ENCODE measurements at places on chromosomes 5 and 9.

GRCh38 chr9:129028192-129028966 is at the start of gene SH3GLB2:
Gene SH3GLB2 (minus strand): TSS chr9:129028331. CDS start chr9:129028154, 177 bp downstream.
- DNase-seq = peak; percentile 89

DNA sequence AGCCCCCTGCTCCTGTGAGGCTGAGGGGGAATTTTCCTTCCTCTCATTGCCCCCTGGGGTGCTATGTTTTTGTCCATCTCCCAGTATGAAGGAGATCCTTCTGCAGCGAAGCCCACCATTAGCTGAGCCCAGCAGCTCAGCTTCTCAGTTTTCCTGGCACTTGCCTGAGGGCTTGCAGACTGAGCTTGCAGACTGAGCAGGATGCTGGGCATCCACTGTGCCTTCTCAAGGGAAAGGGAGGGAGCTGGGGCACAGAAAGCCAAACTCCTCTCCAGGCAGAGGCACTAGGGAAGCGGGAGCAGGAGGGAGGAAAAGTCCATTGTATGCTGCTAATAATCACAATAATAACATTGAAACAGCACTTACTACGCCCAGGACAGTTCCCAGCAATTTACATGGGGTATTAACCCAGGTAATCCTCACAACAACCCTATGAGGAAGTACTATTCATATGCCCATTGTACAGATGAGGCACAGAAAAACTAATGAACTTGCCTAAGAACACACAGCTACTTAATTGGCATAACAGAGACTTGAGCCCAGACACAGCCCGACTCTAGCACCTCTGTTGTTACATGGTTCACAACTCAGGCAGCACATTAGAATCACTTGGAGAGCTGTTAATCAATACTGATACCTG is 86.9 kb upstream of the SSBP2 start:
- no peak for DNase-seq

- no peak for DNase-seq
Observed at GRCh38 chr5:98455665-98456064, 317.8 kb upstream of the RGMB start.

DNA sequence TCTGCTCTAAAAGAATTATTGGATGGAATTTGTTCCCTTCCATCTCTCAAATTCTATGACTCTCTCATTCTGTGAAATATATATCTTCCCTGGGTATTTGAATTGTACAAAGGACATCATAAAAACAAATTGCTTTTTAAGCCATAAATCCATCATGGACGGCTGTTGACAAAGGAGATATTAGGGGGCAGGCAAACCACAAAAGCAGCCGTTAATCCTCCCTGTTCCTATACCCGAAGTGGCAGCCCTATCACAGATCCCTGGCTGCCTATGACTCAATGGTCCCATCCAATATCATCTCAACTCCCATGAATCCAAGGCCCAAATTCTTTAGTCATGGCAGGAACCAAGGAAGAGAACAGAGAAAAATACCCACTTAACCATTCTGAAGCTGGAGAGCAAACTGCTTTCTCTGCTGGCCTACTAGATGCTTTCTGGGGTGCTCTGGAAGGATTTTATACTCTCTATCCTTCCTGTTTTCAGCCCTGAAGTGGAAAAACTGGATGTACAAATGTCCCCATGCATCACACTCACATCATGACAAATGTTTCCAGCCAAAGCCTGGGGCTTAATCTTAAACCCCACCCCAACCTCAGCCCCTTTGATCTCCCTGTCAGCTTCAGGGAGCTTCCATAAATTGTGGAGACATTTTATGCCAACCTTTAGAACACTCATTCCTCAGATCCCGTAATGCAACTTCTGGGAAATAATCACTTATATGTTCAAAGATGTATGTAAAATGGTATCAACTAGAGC is 59.5 kb downstream of the FAM114A2 start:
- DNase-seq = no peak

DNA sequence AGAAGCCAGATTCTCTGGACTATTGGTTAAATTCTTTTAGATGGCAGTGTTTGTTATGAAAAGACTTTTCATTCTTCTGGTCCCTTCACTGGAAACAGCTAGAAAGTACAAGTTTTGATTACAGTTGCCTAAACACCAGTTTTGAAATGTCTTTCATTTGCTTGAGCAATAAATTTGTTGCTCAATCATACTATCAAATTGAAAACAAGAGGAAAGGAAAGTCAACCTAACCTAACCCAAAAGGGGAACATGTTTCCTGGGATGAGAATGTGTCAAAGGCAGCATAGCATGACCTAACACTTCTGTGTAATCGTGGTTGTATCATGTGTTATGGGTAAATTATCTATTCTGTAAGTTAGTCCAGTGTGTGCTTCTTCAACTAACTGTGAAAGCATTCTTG is 213.2 kb downstream of the TMC1 start:
- DNase-seq = no peak

Measured in OCI-LY7 (cell line).